ENCODE measurements at places on chromosomes 4 and X.

- DNase-seq: no peak
Measured at GRCh38 chr4:99634742-99635360, 22.8 kb downstream of the C4orf54 start.

DNA sequence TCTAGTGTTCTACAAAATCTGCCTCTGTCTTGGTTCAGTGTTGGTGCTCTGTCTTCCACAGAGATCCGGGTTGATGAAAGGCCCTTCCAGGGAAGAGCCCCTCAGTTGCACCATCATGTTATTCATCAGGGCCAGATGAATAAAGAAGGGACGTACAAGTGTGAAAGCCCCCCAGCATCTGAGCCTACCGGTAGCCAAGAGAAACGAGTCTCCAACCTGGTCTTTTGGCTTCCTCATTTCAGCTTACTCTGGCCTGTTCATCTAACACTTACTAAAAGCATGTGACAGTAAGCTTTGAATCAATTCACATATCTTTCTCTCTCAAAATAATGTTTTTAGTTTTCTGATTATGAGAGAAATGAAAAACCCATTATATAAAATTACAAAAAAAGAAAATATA is 19.2 kb downstream of the MEPE start:
- DNase-seq: no peak

- DNase-seq: no peak
Measured at GRCh38 chr4:171334549-171334948, 478.7 kb upstream of the GALNTL6 start.

DNA sequence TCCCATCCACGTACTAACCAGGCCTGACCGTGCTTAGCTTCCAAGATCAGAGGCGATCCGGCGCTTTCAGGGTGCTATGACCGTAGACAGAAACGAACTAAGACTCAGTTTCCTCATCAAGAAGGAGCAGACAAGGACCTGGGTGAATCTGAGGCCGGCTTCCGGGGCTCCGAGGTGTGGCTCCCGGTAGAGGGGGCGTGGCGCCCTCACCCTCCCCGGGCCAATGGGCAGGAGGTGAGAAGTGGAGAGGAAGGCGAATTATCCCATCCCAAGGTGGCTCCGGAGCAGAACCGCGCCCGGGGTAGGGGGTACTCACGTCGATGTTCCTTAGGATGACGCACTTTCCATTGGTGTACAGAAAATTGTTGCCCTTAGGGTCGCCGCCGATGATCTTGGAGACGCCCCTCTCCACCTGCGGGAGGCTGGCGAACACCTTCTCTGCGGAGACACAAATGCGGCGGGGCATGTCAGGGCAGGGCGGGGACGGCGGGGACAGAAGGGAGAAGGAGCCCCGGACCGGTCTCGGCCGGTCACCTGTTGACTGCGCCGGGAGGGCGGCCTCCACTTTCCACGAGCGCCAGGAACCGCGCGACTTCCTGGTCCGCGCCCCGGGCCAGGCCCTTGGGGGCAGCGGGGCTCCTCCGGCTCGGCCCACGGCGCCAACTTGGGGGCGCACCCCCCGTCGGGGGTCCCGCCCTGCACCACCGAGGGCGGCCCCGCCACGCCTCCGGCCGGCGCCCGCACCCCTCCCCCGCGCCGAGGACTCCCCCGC is 616 bp downstream of the WDR1 start:
- DNase-seq: peak; percentile 23

- DNase-seq: peak; percentile 25
Measured at GRCh38 chr4:74874753-74875367, 58.1 kb upstream of the PARM1 start.

- no peak for DNase-seq
Measured at GRCh38 chr4:75683482-75684155, 10.4 kb upstream of the G3BP2 start.

GRCh38 chrX:37468124-37468739 is 103.2 kb upstream of the LANCL3 start:
- no peak for DNase-seq
